ENCODE measurements at places on chromosomes 3 and 15.

- DNase-seq, result peak; percentile 81
Observed at GRCh38 chr3:24506966-24507775, 12.5 kb upstream of the THRB start.

DNA sequence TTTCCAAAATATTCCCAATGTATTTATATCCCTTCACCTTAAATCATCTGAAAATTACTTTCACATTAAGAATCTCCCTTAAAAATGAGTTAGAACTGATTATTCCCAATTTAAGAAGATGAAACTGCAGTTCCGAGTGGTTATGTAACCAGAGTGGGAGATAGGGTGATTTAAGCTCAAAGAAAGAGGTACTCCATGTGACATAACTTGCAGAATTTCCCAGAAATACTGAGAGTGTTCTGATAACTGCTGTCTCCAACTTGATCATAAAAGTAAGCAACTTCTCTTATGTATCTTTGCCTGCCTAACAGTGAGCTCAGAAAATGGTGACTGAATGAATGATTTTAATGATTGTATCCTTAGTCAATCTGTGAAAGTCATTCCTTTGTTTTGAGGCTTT is 32.3 kb downstream of the ARRDC4 start:
- no peak for DNase-seq

DNA sequence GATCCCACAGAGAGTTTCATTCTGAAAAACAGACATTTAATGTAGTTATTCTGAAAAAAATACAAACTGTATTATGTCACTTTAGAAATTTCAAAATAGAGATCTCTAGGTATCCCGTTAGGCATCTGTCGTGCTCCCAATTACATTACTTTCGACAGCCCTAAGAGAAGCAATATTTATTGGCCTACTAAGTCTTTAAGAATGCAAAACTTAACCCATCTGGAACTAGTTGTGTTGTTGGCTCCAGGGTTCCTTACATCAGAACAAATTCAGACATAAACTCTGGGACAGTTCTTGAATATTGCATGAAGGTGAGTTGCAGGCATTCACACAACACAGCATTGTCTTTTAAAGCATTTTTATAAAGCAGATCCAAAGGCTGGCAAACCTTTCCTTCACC is 498.4 kb downstream of the FHIT start:
- DNase-seq, result peak; percentile 78

DNA sequence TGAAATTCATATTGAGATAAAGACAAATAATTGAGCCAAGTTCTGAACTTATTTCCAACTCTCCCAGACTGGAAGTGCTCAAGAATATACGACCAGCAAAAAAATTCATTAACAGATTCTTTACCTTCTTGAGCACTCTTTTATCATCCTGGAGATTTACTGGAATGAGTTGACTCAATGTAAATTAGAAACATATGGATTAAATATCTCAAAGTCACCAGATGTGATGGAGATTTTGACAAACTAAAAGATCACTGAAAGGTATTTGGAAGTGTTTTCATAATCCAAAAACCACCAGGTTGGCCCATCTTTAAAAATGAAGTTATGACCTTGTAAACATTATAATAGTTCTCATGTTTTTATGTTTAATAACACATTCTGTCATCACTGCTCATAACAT is 433.2 kb upstream of the RASGRP1 start:
- DNase-seq, result no peak

- peak; percentile 92 for DNase-seq
Observed at GRCh38 chr15:31365655-31366127, 39.1 kb downstream of the KLF13 start.

- DNase-seq, result peak; percentile 53
Observed at GRCh38 chr3:194140520-194141414, 4.8 kb downstream of the HES1 start.

GRCh38 chr3:9553948-9554513 is 409 bp upstream of the LHFPL4 start:
- DNase-seq, result no peak

DNA sequence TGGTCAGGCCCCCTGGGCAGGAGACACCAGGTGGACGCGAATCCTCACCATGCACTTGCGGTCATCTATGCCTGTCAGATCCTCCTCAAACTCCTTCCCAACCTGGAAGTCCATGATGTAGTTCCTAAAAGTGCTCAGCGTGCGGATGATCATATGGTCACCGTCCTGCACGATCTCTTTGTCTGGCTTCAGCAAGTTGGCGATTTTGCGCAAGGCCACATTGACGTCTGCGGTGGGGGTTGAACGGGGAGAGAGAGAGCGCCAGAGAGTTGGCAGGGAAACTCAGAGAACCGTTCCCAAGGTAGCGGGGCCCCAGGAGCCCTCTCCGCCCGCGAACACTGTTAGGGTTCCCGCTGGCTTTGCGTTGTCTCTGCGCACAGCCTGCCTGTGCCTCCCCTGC is 809 bp downstream of the RBP1 start:
- DNase-seq, result peak; percentile 53

- no peak for DNase-seq
Observed at GRCh38 chr3:5651351-5651750, 463.8 kb downstream of the EDEM1 start.

- no peak for DNase-seq
Observed at GRCh38 chr3:140152851-140153639, 218.1 kb downstream of the CLSTN2 start.

- DNase-seq, result no peak
Observed at GRCh38 chr3:195072916-195073564, 197.9 kb downstream of the XXYLT1 start.
